ENCODE measurements at places on chromosomes 7 and 10. TPM values are rescaled to one million over a fixed set of nuclear protein-coding genes. Genes with fewer than 3 reads are reported as not detected.

Gene DKK1
- 123 TPM for total RNA-seq

Gene TWIST1
- 33.2 TPM for total RNA-seq

Gene SDK1
- total RNA-seq: not detected

- no peak for DNase-seq
Observed at GRCh38 chr10:88901984-88902789, 22.1 kb downstream of the STAMBPL1 start.

DNA sequence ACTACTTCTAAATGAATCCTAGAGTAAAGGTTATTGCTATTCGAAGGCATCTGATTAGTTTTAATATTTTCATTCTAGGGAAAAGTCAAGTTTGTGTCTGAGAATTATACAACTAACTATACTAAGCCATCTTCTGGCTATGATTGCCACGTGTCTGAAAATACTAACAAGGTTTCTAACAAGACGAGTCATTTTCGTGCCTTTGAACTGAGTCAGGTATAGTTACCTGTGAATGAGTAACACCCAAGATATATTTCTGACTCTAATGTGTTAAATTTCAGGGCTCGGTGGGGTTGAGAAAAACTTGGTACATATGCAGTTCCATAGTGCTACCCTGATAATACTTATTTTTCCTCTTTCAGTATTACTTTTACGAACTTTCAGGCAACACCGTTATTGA is 35.5 kb downstream of the TASOR2 start:
- no peak for DNase-seq

- DNase-seq: peak; percentile 79
Observed at GRCh38 chr7:111113263-111114017, 22.5 kb downstream of the LRRN3 start.

- DNase-seq: no peak
Observed at GRCh38 chr7:10212649-10213048, 761.0 kb upstream of the PHF14 start.

- no peak for DNase-seq
Observed at GRCh38 chr7:157818701-157819454, 482.1 kb downstream of the DNAJB6 start.

DNA sequence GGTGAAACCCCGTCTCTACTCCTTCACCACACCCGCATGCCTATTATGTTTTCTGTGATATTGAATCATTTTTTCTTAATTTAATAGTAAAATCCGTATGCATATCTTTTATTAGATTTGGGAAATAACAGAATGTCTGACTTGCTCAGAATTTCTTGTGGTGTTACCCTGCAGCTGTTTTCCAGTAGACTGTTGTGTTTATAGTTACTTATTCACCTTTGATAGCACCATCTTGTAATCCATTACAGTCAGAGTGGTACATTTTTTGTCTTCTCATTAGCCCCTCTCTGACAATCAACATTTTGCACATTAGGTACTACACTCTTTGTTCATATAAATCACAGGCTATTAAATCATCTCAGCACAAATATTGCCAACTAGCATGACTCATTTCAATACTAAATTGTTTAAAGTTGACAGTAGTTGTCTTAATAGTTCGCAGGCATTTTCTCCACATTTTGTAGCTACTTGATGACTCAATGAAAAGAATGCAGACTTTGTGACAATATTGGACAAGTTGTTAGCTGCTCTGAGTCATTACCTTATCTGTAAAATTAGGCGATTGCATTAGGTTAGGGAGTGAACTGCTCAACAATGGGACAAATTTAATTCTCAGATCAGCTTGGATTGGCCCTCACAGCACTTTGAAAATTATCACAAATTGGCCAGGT is 17.8 kb upstream of the SLC16A12 start:
- DNase-seq: peak; percentile 98

DNA sequence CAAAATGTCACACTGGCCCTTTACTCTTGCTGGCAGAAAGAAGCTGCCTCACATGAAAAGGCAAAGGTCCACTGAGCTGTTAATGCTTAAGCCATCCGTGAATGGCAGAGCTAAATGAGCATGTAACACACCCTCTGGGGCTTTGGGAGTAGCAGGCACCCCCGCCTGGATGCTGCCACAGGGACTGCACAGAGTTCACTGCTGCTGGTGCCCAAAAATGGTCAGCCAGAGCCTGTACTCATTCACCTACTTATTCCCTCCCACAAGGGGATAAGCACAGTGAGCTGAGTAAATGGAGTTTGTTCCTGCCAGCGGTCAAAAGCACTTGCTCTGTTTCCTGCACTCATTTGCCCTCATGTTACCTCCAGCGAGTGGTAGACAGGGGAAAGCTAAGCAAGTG is 374.0 kb upstream of the STEAP1 start:
- DNase-seq: no peak

DNA sequence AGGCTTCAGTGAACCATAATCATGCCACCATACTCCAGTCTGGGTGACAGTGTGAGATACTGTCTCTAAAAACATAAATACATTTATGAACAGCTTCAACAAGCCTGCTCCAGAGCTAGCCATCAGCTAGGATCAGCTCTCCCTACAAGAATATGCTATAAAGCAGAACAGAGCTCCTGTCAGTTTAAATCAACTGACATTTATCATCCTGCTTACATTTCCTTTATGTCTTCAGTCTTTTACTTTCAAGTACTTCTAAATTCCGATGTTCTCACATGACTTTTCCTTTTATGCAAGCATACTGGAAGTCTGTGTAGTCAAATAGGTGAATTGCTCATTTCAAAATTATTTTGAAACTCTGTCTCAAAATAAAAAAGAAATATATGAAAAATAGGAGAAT is 64.6 kb downstream of the COA1 start:
- no peak for DNase-seq

DNA sequence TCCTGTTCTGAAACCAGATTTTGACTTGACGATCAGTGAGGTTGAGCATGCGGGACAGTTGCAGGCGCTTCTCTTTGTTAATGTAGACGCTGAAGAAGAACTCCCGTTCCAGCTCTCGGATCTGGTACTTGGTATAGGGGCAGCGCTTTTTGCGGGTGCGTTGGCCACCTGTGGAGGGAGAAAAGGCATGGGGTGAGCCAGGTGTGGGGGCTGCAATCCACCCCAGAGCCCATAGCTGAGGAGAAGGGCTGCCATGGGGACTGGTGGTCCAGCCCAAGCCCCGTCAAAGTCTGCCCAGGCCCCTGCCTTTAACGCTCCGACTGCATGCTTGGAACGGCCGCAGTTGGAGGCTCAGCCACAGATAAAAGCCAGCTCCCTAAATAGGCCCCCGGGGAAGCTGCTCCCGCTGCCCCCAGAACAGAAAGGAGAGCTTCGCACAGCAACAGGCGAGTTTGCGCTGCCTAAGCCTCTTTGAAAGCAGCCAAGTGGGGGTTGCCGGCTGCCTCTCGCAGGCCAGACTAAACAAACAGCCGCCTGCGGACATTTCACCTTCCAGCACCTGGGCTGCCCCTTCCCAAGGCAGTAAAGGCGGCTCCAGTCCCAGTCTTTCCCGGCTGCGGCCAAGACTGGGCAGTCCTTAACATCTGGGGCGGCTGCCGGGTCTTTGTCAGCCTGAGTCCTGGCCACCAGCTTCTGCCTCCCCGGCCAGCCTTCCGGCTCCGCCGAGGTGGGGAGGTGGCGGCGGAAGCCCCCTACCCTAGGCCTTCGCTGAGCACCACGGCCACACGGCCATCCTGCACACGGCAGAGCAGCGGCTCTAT is 2.0 kb downstream of the HOXA11 start:
- no peak for DNase-seq

Measured in fibroblast of the aortic adventitia (primary cell).